ENCODE measurements at places on chromosomes 5 and 9.

GRCh38 chr5:76737846-76738245, 21.9 kb downstream of the F2R start:
- no peak for DNase-seq

DNA sequence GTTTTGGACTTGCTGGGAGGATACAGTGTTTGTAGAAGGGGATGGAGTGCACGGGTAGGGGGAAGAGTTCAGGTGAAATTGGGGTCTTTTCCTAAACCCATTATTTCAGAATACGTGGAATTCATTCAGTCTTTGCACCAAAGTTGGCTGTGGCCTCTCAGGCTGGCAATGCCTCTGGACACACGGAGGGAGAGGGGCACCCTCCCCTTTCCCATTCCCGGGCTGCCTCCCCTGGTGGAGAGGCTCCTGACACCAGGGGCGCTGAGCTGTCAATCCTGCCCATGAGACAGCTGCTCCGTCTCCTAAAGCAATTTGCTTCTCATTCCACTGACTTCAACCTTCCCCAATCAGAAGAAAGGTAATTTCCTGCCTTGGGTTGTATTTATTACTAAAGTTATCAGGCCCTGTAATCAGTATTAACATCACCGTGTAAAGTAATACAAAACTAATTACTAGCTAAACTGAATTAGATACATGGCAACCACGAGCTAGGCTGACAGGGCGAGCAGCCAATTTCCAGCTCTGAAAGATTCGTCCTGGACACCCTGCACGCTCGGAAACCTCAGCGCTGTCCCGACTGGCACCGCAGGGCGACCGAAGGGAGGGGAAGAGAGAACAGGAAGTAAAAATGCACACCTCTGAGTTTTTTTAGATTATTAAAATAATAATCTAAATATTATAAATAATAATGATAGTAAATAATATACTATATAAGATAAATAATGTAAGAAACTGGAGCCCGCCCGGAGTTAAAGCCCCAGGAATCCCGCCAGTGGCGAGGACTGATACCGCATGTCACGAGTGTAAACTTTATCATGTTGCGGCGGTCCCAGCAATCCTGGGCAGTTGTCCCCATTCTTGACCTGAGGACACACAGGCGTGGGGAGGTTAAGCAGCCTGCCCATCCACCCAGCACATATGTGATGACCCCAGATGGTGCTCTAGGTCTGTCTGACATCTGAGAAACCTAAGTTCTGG, 6.9 kb upstream of the OLFM1 start:
- no peak for DNase-seq

DNA sequence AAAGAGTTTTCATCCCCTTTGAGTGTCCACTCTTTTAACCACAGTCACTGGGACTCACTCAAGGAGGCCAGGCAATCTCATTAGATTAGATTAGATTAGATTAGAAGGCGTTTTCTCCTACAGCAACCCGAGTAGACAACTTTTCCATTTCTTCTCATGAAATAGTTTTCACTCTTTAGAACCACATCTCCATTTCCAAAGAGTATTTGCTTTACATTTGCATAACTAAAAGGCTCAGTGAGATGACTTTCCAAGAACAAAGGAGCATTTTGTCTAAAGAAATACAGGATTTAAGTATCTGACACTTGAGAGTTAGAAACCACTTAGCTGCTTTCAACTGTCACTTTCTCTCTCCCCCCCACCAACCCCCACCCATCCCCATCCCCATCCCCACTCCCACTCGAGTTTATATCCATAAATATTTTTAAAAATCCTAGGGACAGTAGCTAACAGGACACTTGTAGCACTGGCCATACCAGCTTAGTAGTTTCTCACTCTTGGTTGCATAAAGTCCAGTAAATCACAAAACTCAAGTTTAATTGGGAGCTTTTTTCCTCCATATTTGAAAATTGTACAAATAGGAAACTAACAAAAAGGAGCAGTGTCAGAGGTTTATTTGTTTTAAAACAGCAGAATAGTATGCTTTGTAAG, 2202.9 kb upstream of the WWC1 start:
- no peak for DNase-seq

DNA sequence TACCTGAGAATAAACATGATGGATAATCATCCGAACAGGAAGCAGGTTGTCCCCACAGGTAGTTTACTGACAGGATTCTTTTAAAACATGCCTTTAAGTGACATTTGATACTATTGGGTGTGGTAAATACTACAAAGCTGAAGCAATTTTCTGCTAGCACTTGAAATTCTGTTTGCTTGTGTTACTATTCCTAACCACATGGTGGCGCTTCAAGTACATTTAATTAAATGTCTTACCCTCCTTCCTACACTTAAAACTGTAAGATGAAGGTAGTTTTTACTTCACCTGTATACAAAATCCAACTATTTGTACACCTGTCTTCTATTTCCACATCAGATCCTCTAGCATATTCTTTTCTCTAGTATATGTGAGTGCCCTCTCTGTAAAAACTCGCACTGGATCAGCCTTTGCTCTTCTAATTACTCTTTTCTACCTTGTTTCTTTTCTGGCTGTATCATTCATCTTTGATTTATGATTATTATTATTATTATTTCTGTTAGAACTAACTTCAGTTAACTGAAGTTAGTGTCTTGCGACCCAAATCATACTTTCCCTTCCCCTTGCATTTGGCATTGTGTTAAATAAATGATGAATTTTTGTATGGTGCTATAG, 18.4 kb downstream of the SLC25A46 start:
- no peak for DNase-seq

GRCh38 chr5:6482735-6483134, 34.1 kb downstream of the UBE2QL1 start:
- DNase-seq = no peak

- no peak for DNase-seq
Observed at GRCh38 chr5:102578362-102578761, 79.6 kb upstream of the SLCO6A1 start.

GRCh38 chr9:115694014-115694413, 459.6 kb upstream of the PAPPA start:
- DNase-seq = no peak

GRCh38 chr5:110377361-110377760, 349.1 kb downstream of the TMEM232 start:
- DNase-seq = no peak
